ENCODE measurements at places on chromosomes 7 and 10. TPM values are rescaled to one million over a fixed set of nuclear protein-coding genes. Genes with fewer than 3 reads are reported as not detected.
A peak's percentile ranks its signal among the peaks of the same experiment; 100 is the strongest.

Gene LRRTM3
- total RNA-seq: 0.13 TPM

Gene OGDHL
- 6.0 TPM for total RNA-seq

Gene HOXA7
- 6.3 TPM for total RNA-seq

Gene GPR15LG
- total RNA-seq: 29.2 TPM

Gene FAM185A
- 12.8 TPM for total RNA-seq

Gene CHAT
- not detected for total RNA-seq

Gene KIAA1549
- total RNA-seq: 6.3 TPM

Gene CLDN3
- total RNA-seq: 6.8 TPM

Gene AKR1C8
- total RNA-seq: not detected

DNA sequence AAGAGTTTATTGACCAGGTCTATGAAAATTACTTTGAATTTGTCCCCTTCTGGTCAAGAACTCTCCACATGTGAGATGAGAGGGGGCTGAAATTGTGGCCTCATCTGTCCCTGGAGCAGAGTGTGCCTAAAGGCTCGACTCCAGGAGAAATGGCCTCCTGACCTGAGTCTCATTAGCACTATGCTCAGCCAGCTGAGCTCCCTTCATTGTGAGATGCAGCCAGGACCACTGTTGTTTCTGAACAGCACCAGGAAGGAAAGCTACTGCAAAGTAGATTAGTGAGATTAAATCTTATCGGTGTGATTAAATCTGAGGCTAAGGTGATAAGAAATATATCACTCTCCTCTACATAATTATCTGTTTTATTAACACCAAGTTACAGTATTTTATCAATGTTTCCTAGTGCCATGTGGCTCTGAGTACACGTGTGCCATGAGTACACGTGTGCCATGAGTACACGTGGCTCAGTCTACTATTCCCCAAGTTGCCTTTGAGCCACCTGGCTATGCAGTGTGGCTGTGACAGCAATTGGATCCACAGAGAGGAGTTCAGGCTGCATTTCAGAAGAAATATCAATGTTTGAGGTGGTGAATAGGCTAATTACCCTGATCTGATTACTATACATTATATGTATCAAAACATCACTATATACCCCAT, 126.9 kb downstream of the IPMK start:
- no peak for DNase-seq

GRCh38 chr7:3439333-3440030, 138.4 kb downstream of the SDK1 start:
- DNase-seq: no peak

- no peak for DNase-seq
These were observed 31.9 kb downstream of the NAPEPLD start for GRCh38 chr7:103116991-103117390.

- no peak for DNase-seq
These were observed 32.2 kb downstream of the SPOCK2 start for GRCh38 chr10:72056113-72056512.

GRCh38 chr10:33277135-33277536, 57.3 kb downstream of the NRP1 start:
- DNase-seq: no peak

DNA sequence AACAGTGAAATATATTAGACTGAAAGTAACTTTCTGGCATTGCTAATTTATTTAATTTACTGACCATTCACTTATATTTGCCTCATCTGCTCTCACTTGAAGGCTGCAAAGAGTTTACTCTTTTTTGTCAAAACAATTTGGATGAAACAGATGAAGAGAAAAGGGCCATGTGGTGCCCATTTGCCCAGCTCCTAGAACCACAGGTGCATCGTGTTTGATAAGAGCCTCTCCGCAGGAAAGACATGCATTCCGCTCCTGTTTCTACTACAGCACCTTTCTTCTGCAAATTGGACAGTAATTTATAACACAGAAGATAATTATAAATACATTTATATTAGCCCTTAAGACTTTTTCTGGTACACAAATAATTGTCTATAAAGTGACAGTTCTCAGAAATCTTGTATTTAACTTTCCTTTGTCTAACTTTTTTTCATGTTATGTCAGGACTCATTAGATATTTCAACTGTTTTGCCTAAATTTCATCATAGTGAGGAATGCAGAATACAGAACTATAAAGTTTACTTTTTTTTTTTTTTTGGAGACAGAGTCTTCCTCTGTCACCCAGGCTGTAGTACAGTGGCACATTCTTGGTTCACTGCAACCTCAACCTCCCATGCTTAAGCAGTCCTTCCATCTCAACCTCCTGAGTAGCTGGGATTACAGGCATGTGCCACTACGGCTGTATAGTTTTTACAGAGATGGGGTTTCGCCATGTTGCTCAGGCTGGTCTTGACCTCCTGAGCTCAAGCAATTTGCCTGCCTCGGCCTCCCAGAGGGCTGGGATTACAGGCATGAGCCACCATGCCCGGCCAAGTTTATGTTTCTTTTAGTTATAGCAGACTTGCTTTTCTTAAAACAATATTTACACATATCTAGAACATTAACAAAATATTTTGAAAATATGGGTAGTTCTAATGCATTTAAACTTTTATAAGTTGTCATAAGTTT, 869 bp downstream of the LAMB4 start:
- DNase-seq: no peak

DNA sequence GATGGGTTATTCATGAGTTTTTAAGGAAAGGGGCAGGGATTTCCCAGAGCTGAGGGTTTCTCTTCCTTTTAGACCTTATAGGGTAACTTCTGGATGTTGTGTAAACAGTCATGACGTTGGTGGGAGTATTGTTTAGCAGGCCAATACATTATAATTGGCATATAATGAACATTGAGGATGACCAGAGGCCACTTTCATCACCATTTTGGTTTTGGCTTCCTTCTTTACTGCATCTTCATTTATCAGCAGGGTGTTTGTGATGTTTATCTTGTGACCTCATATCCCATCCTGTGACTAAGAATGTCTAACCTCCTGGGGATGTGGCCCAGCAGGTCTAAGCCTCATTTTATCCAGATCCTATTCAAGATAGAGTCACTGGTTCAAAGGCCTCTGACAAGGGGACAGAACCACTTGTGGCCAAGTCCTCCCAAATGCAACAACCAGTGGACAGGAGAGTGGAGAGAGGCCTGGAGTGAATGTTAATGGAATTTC, 77.3 kb upstream of the RPA3 start:
- no peak for DNase-seq

- no peak for DNase-seq
These were observed 35.0 kb upstream of the DNAAF5 start for GRCh38 chr7:691361-692045.

GRCh38 chr7:75980430-75981202, 13.8 kb downstream of the TMEM120A start:
- DNase-seq: no peak

DNA sequence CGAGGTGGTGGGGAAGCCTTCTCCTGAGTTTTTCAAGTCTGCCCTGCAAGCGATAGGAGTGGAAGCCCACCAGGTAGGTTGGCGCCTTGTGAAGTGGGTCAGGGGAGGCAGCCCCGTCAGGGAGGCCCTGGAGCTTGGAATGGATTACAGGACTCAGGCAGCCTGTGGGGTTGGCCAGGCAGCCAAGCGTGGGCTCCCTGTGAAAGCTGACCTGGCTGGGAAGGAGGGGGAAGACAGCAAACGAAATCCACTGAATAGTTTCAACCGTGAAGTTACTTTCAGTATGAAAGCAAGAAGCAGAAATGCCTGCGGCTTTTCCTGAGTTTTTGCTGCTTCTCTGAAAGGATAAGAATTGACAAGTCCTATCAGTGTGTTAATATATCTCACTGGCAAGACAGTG, 36.4 kb downstream of the LHPP start:
- no peak for DNase-seq

- peak; percentile 49 for DNase-seq
These were observed 1.8 kb downstream of the LRRC17 start for GRCh38 chr7:102914585-102914984.

DNA sequence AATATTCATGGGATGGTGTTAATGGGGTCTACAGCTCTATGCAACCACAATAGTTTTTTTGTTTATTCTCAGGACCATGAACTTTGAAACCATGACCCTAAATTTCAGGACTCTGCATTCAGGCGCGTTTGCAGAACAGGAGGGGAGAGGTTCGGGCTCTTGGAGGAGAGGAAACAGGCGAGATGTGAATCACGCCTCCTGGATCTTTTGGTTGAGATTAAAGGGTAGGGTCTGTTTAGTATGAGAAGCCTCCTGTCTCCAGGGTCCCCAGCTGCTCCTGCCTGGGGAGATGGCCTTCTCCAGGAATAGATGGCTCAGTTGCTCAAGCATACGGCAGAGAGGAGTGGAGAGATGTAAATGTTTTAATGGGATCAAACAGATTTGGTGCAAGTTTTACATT, 18.2 kb downstream of the TLL2 start:
- no peak for DNase-seq

DNA sequence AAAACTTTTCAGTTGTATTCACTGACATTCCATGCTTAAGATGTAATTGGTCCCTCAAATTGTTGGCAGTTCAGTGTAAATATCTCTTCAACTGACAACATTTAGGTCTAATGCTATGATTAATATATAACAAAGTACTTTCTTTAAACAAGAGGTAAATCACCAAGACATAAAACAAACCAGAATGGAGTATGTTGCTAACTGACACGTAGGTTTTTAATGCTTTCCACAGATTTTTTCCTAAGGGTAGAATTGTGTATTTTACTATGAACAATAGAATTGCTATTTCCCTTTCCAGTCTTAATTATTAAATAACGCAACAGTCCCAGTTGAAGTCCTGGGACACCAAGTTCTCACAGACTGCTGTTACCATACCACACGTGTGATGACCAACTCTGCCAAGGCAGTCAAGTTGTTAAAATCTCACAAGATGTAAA, 4.1 kb downstream of the JCAD start:
- no peak for DNase-seq

DNA sequence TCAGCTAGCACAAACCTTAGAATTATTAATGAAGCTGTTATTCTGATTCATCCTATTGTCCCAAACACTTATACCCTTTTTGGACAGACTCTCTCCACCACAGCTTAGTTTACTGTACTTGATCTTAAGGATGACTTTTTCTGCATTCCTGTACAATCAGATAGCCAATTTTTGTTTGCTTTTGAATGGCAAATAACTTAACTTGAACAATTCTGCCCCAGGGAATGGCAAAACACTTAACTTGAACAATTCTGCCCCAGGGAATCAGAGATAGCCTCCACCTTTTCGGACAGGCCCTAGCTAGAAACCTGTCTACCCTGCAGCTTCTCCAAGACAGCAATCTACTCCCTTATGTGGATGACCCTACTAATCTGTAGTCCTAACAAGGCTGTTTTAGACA, 668.0 kb upstream of the LRRTM3 start:
- no peak for DNase-seq
